Suppressor macrophage (primary cell): ENCODE measurements at places on chromosomes 5 and 9.

DNA sequence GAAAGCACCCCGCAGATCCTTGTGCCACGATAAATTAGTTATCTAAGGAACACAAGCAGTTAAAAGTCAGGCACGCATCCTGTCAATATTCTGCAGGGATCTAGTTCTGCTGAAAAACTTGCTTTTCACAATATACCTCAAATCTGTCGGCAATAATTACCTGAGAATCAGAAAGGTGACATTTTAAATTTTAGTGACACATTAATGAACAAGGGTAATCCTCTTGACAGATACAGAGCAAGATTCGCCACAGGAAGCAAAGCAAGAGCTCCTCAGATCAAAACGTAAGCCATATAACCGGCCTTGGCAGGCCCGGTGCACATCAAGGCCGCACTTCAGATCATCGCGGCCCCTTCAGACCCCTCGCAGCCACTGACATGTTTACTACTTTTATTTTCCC, 185.7 kb downstream of the ATPSCKMT start:
- DNase-seq, result no peak

DNA sequence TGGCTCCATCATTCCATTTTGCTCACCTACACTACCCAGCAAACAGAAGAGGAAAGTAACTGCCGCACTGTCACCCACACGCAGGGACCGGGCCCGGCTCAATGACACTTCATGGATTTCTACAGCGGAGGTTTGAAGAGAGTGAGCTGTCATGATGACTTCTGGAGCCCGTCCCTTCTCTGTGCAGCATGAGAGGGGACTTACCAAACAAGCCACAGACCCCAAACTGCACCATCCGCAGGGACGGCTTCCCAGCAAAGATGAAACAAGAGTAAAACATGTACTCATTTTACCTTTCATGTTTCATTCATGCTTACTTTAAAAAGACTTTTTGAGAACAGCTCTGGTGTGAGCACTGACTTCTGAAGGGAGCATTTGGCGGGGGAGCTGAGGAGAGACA, 99.5 kb downstream of the TLE1 start:
- DNase-seq, result no peak

GRCh38 chr9:123724211-123724796, 205.6 kb downstream of the DENND1A start:
- DNase-seq, result peak; percentile 36

DNA sequence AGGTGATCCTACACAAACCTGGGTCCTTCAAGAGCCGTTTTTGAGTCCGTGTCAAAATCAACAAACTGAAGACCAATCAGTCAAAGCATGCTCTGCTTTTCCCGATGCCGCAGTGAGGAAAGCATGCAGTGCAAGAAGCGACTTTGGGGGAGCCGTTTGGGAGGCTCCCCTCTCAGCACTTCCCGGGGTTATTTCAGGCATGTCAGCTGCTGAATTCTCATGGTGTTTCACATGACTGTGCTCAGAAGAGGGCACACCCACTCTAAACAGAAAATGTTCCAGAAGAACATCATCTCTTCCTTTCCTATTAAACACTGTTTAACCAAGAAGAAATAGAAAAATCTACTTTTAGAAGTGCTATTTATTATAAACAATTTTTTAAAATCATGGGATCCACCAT, 125.5 kb downstream of the EPB41L4A start:
- no peak for DNase-seq

DNA sequence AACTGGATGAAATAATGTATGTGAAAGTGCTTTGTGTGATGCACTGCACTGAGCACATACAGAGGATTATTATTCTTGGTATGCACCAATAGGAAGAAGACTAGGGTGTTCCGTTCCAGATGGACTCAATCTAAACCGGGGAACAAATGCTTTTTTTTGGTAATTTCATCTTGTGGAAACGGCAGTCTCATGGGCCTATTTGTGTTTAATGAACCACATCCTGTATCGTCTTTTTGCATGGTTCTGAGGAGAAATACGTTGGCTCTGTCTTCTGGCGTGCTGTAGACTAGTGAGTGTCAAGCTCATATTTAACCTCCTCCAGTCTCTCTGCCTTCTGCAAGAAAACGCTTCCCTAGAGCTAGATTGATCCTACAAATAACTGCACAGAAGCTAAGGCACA, 30.0 kb downstream of the TRIM32 start:
- no peak for DNase-seq

- DNase-seq, result peak; percentile 74
Observed at GRCh38 chr5:56816546-56817081, 1.3 kb downstream of the MAP3K1 start.

- DNase-seq, result no peak
Observed at GRCh38 chr9:7154650-7155049, 396.9 kb downstream of the KDM4C start.

DNA sequence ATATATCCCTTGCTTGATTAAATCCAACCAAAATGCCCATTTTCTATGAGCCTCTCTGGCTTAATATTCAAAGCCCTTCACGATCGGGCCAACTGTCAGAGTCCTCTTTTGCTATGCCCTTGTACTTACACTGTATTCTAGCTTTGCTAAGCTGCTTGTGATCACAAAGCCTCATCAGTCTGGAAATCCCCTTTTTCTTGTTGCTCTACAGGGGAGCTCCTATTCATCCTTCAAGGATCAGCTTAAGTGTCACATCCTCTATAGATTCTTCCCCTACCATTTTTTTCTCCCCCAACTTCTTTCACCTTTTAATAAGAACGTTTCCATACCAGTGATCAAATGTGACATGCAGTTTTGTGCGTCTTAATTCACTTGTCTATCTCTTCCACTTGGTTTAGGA, 450.4 kb upstream of the CHD1 start:
- no peak for DNase-seq

GRCh38 chr9:74122216-74122615, 374.9 kb upstream of the RORB start:
- DNase-seq, result no peak

- DNase-seq, result no peak
Observed at GRCh38 chr9:121261107-121261460, 6.9 kb upstream of the GSN start.

DNA sequence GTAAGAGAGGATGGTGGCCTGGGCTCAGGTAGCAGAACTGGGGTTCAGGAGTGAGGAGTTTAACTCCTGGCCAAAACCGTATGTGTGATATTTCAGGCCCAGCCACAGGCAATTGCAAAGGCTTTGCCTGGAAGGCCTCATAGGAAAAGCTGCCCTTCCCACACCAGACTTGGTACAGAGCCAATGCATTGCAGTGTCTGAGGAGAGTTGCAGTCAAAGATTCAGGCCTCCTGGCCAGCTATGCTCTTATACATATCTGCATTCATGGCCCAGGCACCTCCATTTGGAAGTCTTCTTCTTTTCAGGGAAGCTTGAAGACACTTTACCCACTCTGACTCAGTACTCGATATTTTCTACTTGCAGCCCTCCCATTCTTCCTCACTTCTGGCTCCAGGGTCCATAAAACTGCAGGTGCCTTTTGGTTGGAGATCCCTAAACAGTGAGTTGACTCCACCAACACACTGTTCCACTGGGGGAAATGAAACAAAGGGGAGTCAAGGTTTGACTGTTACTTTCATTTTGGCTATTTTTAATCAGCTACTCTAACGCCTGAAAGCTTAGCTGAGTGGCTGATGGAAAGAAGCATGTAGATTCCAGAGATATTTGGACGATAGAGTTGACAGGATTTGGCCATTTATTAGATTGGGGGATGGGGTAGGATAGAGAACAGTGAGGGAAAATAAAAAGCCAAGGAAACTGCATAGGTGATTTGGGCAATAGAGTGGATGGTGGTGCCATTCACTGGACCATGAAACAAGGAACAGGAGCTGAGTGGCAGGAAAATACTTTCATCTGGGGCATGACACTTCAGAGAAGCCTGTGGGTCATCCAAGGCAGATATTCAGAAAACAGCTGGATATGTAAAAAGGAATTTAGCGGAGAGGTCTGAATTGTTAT, 30.6 kb upstream of the IL33 start:
- no peak for DNase-seq

DNA sequence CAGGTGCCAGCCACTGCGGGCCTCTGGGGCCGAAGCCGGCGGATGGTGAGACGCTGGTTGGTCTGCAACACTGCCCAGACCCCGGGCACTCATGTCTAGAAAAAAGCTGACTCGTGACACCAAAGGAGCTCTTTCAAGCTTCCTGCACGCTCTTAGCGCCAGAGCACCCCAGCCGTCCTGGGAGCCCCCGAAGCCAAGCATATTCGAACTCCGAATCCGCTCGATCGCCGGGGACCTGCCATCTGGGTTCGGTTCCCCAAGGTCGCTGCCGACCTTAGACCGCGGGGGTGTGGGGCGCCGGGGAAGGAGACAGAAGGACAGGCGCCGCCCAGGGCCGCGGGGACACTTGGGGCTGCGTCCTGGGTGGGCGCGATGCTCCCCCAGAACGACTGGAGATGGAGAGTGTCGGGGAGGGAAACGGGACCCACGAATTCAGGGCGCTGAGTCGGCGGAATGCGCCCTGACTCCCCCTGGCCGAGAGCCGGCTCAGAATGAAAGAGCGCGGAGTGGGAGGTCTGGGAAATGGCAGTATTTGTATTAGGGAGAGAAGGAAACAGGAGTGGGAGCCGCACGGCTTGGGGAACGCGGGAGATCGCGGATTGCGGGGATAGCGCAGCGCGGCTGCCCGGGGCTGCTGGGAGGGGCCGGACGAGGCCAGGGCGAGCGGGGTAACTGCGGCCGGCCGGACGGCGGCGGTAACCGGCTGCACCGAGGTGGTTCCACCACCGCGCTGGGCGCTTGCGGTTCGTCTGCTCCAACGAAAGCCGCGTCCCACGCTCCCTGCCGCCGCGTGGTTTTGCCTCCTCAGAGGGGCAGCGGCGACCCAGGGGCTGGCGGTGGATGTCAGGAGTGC, 20.1 kb upstream of the MARCHF6 start:
- DNase-seq, result peak; percentile 76

GRCh38 chr5:124948062-124948753, 201.8 kb upstream of the ZNF608 start:
- no peak for DNase-seq

DNA sequence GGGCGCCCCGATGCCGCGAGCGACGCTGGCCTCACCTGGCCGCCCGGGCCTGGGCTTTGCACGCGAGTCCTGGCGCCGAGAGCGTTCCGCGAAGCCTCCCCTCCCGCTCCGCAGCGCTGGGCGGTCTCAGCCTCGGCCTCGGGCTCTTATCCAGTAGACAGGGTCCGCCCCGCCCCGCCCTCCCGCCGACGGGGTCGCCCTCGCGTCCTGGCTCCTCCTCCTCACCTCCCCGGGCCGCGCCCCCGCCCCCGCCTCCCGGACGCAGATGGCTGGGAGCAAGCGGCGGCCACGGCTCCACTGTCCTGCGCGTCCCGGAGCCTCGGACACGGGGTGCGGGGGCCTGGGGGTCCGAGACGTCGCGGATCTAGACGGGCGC, at the start of gene SLC6A3:
Gene SLC6A3 (minus strand): TSS at position 128 of the 376 bp plus-strand sequence. CDS start 2,243 bp downstream, outside the sequence.
- no peak for DNase-seq

DNA sequence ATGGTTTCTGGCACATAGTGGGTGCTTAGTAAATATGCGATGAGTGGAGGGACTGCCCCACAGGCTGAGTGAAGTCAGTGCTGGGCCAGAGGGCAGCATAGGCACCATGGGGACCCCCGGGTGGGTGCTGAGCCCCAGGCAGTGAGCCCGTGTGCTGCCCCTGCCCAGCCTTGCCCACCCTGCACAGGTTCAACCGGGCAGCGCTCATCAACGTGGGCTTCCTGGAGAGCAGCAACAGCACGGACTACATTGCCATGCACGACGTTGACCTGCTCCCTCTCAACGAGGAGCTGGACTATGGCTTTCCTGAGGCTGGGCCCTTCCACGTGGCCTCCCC, 7.2 kb downstream of the B4GALT7 start:
- no peak for DNase-seq

DNA sequence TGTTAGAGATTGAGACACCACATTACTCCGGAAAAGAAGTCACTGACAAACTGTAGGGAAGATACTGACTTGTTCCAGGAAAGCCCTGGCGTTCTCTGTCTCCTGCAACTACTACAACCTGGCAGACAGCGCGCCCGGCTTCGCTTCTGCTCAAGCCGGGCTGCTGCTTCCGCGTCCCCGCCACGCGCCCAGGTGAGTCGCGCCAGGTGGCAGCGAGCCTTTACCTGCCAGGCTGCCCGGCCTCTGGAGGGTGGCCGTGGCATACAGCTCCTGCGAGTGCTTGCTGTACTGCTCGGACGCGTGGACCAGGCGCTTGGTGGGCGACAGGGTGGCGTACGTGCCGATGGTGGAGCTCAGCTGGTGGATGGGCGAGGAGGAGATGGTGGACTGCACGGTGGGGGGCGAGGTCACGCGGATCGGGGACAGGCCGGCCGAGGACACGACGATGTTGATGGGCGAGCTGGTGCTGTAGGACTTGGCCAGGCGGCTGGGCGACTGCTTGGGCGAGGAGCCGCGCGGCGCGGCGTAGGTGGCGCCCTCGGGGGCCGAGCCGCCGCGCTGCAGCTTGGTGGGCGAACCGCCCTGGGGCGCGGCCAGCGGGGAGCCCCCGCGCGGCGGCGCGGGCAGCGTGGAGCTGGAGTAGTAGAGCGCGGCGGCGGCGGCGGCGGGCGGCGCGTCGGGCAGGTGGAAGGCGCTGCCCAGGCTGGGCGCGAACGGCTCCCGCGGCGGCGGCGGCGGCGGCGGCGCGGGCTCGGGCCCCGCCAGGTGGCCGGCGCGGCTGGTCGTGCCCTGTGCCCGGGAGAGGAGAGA, 519.6 kb downstream of the CTNND2 start:
- DNase-seq, result peak; percentile 6

DNA sequence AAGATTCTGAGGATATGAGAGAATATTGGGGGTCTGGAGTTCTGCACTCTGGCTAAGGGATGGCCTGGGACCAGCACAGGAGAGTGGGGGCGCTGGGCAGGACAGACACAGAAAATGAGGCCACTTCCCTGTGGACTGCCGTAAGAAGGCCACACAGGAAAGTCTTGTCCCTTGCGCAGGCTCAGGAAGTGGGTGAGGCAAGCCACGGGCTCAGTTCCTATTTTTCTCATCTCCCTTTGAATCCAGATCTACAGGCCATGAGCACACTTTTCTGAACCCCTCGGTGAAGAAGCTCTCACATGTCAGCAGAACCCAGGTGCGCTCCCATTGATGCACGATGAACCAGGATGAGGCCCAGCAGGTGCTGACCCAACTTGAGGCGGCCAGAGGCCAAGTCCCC, 207.4 kb downstream of the AGTPBP1 start:
- peak; percentile 74 for DNase-seq

DNA sequence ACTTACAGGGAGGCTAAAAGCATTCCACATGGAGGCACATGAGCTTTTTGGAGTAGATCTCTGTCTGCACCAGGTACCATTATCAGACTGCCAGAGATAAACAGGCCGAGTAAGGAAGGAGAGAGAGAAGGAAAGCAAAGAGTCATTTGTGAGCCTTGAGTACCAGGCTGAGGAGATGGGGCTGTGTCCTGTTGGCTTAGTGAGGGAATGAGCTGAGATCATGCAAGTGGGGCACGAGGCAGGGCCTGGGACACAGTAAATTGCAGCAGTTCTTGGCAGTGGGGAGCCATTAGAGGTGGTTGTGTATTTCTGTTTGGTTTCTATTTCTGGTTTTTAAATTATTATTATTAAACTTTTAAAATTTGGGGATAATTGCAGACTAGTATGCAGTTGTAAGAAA, 53.3 kb downstream of the TSTD2 start:
- no peak for DNase-seq

- DNase-seq, result no peak
Observed at GRCh38 chr5:96195123-96195522, 233.5 kb upstream of the ELL2 start.
